ENCODE measurements at places on chromosomes 7 and 10.

GRCh38 chr7:44348300-44348699 is 22.9 kb upstream of the CAMK2B start:
- peak; percentile 15 for DNase-seq

DNA sequence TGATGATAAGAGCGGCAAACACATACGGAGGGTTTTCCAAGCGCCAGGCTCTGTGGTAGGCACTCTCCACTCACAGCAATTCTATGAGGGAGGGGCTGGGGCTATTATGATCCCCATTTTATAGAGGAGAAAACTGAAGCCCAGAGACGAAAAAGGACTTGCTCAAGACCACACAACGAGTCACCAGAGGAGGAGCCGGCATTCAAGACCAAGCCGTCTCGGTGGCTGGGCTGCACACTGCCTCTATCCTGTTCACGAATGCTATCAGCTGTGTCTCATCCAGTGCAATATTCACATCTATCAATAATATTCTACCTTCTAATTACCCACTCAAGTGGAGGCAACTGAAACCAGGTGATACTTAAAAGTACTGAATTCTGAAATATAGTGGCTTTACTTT is 67.8 kb upstream of the NMT2 start:
- no peak for DNase-seq

DNA sequence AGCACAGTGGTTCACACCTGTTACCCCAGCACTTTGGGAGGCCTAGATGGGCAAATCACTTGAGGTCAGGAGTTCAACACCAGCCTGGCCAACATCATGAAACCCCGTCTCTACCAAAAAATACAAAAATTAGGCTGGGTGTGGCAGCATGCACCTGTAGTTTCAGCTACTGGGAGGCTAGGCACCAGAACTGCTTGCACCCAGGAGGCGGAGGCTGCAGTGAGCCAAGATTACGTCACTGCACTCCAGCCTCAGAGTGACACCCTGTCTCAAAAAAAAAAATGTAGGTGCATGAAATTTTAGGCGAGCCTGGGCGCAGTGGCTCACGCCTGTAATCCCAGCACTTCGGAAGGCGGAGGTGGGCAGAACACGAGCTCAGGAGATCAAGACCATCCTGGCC is 9.6 kb downstream of the BCL7B start:
- no peak for DNase-seq

DNA sequence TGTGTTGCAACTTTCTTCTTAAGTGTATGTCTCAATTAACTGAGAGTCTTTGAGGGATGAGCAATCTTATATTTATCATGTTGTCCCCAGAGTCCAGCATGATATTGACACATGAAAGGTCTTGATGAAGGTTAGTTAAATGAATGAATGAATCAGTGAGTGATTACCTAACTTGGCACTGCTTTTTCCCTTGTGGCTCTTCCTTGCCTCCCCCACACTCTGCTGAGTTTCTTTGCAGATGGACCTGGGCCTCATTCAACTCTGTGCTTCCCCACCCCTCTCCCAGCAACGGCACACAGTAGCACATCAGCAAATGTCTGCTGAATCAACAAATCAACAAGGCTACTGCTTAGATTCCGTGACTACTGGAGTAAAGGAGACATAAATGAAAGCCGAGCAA is 235.1 kb upstream of the CXCL12 start:
- peak; percentile 0 for DNase-seq

- DNase-seq = no peak
These were observed 96.2 kb upstream of the INSIG1 start for GRCh38 chr7:155201325-155202087.

DNA sequence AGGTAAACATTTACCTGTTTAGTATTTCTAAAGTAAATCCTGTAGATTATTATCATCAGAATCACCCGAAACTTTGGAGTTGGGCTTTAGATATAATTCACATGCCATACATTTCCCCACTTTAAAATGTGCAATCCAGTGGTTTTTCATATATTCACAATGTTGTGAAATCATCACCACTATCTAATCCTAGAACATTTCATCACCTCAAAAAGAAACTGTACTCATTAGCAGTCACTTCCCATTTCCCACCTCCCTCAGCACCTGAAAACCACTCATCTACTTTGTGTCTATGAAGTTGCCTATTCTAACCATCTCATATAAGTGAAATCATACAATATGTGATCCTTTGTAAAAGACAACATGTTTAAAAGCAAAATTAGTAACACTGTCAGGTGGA is 182.6 kb downstream of the FZD1 start:
- peak; percentile 8 for DNase-seq

DNA sequence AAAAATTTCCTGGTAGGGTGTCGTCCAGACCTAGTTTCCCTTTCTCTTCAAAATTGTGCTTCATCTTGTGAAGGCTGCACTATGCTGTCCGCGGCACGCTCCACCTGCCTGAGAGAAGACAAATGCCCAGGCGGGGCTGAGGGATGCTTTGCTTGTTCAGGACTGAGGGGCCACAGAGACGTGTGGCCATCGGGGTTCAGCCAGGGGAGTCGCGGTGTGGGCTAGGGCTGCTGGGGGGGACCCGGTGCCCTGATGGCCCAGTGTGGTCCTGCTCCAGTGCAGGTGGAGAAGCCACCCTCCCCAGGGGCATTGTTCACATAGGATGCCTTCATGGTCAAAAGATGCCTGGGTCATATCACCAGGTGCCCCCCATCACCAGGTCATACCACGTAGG is 107.8 kb upstream of the SHH start:
- no peak for DNase-seq

DNA sequence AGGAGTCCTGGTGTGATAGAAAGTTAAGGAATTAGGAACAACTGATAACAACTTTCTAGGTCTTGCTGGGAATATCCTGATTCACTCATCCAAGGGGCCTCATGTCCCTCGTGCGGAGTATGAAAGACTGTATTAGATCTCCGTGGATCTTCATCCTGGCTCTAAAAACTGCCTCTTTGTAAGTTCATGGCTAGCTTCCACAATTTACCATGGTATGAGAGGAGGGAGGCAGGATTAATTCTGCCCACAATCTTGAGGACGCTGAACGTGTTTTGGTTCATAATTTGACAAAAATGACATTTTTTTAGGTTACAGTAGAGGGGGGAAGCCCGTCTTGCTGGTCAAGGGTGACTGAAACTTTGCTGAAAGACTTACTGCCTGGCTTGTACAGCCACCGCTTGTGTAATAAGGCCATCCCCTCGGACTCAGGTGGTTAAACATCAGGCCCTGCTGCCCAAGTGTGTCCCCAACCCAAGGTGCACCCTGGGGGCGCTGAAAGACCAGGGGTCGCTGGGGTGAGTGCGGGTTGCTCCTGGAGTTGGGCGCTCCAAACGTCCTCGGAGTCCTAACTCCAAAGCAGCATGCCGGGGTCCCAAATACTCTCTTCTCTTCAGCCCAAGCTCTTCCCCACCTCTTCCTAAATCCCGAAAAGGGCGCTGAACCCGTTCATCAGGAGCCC is 733 bp downstream of the HIBADH start:
- DNase-seq = peak; percentile 23

- DNase-seq = peak; percentile 67
These were observed 13.1 kb downstream of the TAS2R41 start for GRCh38 chr7:143490717-143491306.

GRCh38 chr7:117021986-117022385 is 68.7 kb downstream of the ST7 start:
- no peak for DNase-seq

GRCh38 chr7:46948716-46949115 is 633.2 kb downstream of the TNS3 start:
- DNase-seq = no peak

DNA sequence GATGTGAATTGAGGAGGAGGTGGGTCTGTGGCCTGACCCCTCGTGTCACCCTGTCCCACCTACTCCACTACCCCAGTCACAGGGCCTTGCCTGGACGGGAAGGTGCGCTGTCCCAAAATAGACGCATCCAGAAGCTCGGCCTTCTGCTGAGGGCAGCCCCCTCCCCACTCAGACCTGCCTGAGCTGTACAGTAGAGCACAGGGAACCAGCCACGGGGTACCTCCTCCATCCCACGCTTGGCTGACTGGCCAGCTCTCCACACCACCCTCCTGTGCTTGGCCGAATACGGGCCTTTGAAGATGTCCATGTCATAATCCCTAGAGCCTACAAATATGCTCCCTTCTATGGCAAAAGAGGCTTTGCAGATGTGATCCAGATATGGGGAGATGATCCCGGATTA is 88.3 kb downstream of the CHST15 start:
- DNase-seq = no peak

DNA sequence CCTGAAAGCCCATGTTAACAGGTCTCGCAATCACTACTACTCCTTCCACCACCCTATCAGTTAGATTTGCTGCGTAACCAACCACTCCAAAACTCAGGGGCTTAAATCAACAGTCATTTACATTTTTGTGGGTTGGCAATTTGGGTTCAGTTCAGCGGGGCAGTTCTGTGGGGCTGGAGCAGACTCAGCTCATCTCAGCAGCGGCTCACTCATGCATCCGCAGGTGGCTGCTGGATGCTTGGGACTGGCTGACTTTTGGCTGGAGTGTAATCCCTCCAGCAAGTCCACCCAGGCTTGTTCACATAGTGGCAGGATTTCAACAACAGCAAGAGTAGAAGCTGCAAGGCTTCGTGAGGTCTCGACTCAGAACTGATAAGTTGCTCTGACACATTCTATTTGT is 79.2 kb downstream of the NEUROD6 start:
- DNase-seq = no peak

- no peak for DNase-seq
These were observed 583.5 kb upstream of the SEMA3D start for GRCh38 chr7:85770332-85770731.

DNA sequence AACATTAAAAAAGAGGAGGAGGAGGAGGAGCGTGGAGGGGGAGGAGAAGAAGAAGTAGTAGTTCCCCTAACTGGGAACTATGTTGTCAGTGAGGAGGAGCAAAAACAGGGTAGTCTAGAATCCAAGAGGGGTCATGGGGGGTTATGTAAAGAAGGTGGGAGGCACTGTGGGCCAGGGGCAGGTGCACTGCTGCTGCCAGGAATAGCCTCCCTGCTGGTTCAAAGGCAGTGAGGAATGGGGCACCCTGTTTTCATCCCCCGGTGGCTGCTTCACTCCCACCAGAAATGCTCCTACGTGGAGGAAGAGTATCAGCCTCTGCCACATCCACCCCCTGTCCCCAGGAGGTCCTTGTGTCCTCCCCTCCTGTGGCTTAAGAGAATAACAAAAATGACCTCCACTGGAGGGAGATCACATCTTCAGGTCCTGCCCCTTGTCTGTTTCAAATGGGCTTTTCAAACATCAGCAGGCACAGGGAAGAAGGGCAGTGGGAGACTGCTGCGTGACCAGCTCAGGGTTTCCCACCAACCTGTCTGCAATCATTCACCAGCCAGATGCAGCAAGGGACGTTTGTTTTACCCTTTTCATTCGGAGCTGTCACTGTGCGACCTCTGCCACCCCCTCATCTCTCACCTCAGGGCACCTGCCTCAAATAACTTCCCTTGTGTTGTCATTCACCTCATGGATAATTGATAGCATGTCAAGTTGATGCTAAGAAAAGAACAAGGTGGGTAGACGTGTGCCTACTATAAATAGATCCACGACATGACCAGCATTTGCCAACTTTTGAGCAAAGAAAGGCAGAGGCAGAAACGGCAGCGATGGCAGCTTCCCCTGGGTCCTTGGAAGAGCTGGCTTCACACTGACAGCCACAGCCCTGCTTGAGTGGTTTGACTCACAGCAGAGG is 92.6 kb downstream of the DGKI start:
- DNase-seq = peak; percentile 43

GRCh38 chr10:124721330-124722045 is 22.7 kb downstream of the FAM53B start:
- peak; percentile 74 for DNase-seq

DNA sequence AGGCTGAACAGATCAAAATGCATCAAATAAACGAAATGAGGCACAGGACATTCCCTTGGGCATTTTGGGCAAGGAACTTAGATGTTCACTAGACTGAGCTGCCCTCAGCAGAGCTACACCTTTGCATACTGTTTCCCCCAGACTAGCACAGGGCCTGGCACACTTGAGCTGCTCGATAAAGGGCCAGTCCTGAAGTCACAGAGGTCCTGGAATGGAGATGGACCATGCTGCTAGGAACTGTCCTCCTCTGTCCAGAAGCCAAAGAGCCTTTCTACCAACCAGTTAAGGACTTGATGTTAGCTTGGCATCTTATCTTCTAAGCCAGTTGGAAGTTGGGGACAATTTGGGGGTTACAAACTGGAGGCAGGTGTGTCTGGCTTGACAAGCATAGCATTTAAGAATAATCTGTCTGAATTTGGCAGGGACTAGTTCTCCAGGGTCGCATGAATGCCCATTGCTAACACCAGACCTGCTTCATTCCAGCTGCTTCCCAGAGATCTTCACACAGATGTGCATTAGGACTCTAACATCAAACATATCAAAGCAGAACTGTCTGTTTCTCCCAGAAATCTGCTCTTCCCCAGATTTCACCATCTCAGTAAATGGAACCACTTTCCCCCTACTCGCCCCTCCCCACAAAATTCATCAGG is 152.2 kb upstream of the PDE1C start:
- no peak for DNase-seq

- peak; percentile 60 for DNase-seq
These were observed 98.8 kb downstream of the CACNB2 start for GRCh38 chr10:18238870-18239485.

GRCh38 chr10:86932674-86933073 is 24.7 kb downstream of the MMRN2 start:
- DNase-seq = no peak

- DNase-seq = no peak
These were observed 107.7 kb downstream of the CACNA2D1 start for GRCh38 chr7:82335927-82336326.

GRCh38 chr7:144835155-144835611 is 670 bp downstream of the TPK1 start:
- peak; percentile 40 for DNase-seq

DNA sequence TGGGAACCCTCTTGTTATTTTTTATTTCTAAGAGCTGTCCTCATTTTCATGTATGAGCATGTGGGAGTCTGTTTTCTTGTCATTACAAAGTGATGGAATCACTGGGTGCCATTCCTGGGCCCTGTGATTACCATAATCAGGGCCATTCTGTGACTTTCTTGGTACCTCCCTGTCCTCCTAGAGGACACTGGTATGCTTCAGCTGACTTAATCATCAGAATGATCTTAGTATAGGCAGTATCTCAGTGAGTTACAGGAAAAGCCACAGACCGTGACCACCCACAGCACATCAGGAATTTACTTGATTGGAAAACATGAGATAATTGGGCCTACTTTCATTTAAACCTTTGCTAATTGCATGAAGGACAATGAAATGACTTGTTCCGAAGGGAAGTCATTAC is 7.2 kb downstream of the NOM1 start:
- no peak for DNase-seq

- no peak for DNase-seq
These were observed 72.2 kb upstream of the EFCAB10 start for GRCh38 chr7:105653441-105654005.

All from suppressor macrophage treated with lipopolysaccharide for 4 hours (primary cell).